ENCODE measurements at places on chromosomes 6 and 20.

DNA sequence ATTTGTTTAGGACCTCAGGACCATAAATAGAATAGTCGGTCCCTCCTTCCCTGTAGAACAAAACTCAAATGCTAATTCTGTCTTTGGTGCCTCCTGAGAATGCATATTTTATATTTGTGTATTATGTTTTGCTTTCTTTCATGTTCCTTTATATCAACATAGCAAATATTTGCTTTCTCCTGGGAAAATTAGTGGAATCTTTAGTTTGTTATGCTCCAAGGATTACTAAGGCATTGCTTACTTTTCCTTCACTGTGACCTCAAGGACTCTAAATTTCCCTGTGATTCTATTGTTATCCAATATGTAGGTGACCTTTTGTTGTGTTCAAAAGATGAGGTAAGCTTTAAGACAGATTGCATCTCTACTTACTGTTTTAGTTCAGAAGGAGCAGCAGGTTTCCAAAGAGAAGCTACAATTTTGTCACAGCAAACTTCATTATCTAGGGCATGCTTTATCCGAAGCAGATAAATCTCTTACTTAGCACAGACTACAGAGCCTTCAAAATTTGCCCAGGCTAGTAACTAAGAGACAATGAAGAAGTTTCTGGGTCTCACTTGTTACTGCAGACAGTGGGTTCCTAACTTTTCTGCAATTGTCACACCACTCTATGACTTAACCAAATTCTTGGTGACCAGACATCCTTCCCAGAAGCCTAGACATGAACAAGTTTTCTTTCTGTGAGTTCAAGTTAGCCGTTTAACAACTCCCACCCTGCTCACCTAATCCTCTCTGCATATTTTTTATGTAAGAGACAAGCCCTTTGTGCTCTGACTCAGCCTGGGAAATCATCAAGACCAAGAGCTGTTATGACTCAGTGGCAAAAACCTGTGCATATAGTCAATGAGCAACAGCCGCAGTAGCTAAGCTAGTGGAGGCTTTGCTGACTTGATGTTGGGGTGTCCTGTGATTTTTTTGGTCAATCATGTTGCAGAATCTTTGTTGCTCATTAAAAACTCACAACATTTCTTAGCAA lies 378.8 kb downstream of the QKI start:
- no peak for DNase-seq

DNA sequence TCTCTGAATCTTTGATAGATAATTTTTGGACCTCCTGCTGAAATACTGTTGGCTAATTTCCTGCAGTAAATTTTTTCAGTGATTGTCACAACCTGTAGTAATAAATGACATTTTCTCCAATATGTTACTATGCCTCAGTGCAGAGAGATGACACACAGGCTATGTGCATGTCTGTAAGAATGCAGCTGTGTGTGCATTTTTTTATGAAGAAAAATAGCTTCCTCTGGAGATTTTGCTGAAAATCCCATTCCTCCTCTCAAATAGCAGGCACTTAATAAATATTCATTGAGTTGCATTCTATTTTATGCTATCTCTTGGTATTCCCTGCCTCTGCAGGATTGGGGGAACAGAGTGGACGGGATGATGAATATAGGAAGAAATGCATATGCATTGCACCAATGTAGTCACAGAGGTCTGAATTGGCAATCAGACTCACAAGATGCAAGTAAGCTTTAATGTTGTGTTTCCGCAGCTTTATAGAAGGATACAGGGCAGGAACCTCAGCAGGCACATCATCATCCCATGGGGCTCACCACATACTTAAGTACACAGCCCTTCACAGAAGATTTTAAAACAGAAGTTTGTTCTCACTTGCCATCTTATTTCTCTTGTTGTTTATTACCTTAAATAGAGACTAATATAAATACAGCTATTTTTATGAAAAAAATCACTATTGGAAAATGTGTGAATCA lies 474.7 kb downstream of the EPM2A start:
- no peak for DNase-seq

DNA sequence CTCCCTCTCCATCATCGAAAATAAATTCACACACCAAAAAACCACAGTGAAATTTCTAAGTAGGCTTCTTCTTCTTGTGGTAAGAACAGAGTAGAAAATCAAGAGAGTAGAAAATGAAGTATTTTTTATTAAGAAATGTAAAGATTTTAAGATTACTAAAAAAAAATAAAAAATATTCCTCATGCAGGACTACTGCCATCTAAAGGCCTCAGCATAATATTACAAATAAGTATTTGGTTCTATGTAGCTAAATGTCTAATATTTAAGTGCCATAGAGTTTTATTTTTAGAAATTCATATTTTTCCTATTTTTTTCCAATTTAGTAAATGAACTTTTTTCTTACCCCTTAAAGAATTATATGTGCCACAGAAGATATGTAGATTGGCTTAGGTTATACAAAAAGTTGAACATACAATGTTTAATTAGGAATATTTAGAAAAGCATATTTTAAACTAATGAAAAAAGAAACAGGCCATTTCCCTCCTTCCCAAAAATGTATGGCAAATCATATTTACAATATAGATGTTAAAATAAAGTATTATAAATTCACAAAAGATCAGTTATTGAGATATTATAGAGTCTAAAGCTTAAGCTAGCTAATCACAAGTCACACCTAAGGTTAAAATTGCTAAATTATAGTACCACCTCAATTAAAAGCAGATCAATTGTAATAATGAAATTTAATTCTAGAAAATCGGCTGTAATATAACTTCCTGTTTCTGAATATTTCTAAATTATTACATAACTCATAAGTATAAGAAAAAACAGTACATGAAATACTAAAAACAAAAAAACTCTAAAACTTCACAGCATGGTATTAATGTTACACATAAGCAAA lies 3.5 kb upstream of the NT5DC1 start:
- no peak for DNase-seq

DNA sequence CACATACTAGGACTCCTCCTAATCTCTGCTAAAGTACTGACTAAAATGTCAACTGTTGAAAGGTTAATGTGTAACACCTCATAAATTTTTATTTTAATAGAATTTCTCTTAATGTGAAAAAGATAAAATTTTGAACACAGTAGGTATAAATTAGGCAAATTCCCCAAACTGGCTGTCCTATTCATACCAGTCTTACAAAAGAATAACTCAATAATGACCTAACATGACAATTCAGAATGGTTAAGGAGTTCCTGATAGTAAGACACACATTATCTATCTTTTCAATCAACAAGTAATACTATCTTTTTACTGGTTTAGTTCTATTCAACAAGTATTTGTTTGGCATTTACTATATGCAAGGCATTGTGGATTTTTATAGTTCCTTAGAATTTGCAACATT lies 141.1 kb downstream of the EPHA7 start:
- no peak for DNase-seq

- DNase-seq = no peak
Measured at GRCh38 chr6:40999569-40999968, 39.5 kb downstream of the UNC5CL start.

GRCh38 chr20:33531047-33531877 lies 41.4 kb downstream of the CBFA2T2 start:
- DNase-seq = no peak

GRCh38 chr6:157194643-157195042 lies 128.7 kb downstream of the TMEM242 start:
- DNase-seq = no peak

- DNase-seq = no peak
Measured at GRCh38 chr6:21639316-21639715, 45.8 kb downstream of the SOX4 start.

- no peak for DNase-seq
Measured at GRCh38 chr6:166648846-166649245, 21.8 kb upstream of the RPS6KA2 start.

DNA sequence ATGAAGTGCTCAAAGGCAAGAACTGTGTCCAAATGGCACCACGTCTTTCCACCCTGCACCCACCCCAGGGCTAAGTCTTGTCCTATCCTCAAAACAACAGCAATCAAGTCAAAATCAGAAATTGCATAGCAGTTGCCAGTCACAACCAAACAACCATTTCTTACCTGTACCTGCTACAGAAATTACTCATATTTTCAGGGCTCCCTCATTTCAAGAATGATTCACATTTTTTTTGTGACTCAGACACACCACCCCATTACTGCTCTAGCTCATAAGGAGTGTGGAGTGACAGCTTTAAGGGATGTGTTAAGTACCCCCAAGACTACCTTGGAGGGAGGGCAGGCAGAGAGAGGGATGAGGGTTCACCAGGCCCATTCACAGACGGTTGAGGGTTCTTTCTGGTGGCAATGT lies 111.7 kb downstream of the TRERF1 start:
- peak; percentile 40 for DNase-seq

DNA sequence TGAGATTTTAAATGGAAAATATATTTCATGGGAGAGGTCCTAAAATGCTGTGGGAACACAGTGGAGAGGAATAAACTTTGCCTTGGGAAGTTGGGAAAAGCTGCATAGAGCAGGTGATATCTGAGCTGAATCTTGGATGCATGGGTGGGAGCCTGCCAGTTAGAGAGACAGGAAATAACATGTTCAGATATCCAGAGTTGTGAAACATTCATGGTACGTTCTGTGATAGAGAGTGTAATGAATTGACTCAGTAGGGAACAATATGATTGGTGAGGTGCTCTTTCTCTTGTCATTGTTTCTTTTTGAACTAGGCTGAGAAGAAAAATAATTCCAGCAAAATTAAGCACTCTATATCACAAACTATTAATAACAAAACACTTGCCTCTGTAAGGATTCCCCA lies 72.8 kb downstream of the RPS12 start:
- DNase-seq = no peak

DNA sequence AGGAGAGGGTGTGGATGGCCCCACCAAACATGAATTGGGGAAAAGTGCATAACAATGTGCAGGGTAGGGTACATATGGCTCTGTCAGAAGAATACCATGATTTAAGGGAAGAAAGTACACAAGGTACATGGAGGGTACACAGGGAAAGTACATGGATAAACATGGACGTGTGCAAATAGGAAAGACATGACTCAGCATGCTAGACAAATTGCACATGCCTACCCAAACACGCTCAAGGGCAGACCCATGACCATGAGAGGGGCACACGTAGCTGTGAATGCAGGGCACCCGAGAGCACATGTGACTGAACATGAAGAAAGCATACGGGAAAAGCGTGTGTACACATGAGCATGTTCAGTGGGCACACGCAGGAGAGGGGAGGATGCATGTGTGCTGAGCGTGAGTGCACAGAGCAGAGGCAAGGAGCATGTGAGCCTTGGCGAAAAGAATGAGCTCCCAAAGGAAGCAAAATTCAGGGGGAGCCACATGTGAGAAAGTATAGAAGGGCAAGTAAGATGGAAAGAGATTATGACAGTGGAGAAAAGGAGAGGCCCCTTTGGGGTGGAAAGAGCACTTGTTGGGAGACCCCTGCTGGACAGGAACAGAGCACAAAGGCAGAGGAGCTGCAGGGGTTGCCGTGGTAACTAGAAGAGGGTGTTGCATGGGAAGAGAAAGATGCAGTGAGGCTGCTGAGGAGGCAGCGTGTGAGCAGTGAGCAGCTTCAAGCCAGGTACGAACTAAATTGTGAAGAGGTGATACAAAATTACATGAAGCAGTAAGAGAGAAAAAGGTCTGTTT lies 17.8 kb downstream of the OR2H2 start:
- DNase-seq = no peak

- no peak for DNase-seq
Measured at GRCh38 chr6:5285526-5285925, 24.2 kb downstream of the FARS2 start.

GRCh38 chr6:137851669-137852068 lies 15.4 kb upstream of the TNFAIP3 start:
- DNase-seq = no peak

GRCh38 chr6:135410856-135411255 lies 86.7 kb downstream of the AHI1 start:
- DNase-seq = no peak

GRCh38 chr6:25359191-25359861 lies 80.2 kb downstream of the CARMIL1 start:
- DNase-seq = no peak

GRCh38 chr6:166691199-166691598 lies 64.1 kb upstream of the RPS6KA2 start:
- no peak for DNase-seq

DNA sequence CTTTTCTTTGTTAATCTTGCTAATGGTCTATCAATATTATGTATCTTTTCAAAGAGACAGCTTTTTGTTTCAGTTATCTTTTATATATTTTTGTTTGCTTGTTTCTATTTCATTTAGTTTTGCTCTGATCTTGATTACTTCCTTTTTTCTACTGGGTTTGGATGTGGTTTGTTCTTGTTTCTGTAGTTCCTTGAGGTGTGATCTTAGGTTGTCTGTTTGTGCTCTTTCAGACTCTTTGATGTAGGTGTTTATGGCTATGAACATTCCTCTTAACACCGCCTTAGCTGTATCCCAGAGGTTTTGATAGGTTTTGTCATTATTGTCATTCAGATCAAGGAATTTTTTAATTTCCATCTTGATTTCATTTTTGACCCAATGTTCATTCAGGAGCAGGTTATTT lies 26.8 kb upstream of the TNFAIP3 start:
- DNase-seq = no peak

GRCh38 chr20:44231713-44232468 lies 15.2 kb upstream of the GDAP1L1 start:
- DNase-seq = no peak
